Activated CD4-positive, alpha-beta T cell treated with anti-CD3 and anti-CD28 coated beads for 36 hours (primary cell): ENCODE measurements at places on chromosomes 7 and 10. TPM values are rescaled to one million over a fixed set of nuclear protein-coding genes. Genes with fewer than 3 reads are reported as not detected.
A peak's percentile ranks its signal among the peaks of the same experiment; 100 is the strongest.

- no peak for DNase-seq
Observed at GRCh38 chr10:67808704-67809103, 29.3 kb downstream of the DNAJC12 start.

DNA sequence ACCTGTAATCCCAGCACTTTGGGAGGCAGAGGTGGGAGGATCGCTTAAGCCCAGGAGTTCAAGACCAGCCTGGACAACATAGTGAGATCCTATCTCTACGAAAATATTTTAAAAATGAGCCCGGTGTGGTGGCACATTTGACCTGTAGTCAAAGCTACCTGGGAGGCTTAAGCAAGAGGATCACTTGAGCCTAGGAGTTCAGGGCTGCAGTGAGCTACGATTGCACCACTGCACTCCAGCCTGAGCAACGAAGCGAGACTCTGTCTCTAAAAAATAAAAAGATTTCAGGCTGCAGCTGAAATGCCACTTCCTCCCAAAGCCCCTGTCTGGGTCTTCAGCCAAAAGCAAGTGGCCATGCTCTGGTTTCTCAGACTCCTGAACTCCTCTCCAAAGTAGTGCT, 38.7 kb upstream of the CARD11 start:
- no peak for DNase-seq

HHEX gene
- total RNA-seq, result 0.11 TPM

GRCh38 chr7:151851782-151852181, 25.1 kb downstream of the PRKAG2 start:
- DNase-seq, result peak; percentile 34

GRCh38 chr7:142933624-142934023, at the start of gene TRPV5:
Gene TRPV5, minus strand, starts transcription at chr7:142933746. Its CDS starts 287 bp downstream, at chr7:142933459.
- no peak for DNase-seq

DNA sequence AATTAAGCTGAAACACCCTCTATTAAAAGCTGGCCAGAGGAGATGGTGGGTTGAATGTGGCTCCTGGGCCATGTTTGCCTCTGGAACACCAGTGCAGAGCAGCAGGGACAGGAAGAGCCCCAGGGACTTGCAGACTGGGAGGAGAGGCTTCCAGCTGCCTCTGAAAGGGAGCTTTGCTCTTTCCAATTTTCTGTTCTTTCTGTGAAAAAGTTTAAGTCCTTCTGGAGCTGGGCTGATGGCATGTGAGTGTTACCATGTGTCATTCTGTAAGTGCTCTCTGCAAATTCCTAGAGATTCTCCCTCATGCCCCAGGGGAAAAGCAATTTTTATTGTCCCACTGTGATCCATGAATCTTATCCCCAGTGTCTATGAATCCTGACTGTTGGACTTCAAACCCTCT, 112.8 kb upstream of the LANCL2 start:
- no peak for DNase-seq

TRIM56 gene
- total RNA-seq, result 35.3 TPM

GRCh38 chr7:68807666-68808065, 790.6 kb upstream of the AUTS2 start:
- no peak for DNase-seq

DNA sequence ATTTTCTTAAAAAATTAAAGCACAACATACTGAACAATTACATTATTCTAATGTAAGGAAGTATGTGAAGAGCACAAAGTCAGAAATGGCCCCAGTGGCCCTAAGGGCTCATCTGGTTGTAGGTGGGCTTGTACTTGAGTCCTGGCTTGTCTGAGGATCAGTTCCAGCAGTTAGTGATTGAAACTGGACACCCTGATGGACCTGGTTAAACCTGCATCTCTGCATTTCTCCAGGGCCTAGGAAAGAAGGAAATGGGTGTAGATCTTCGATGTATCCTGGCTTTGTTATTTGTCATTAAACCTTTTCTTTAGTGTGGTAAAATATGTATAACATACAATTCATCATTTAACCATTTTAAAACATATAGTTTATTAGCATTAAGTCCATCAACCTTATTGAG, 9.7 kb upstream of the AKR1C2 start:
- DNase-seq, result no peak

DNA sequence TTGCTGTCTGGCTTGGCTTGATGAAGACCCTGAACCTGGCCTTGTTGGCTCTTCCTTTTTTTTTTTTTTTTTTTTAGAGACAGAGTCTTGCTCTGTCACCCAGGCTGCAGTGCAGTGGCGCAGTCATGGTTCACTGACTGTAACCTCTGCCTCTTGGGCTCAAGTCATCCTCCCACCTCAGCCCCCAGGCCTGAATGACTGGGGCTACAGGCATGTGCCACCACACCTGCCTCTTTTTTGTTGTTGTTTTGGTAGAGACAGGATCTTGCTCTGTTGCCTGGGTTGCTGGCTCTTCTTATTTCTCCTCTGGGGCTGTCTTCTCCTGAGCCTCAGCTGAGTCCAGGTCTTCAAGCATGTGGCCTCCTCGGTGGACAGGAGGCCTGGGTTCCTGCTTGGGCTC, 44.7 kb downstream of the PRF1 start:
- no peak for DNase-seq

GRCh38 chr10:117926491-117926890, 120.2 kb downstream of the RAB11FIP2 start:
- DNase-seq, result no peak

DNA sequence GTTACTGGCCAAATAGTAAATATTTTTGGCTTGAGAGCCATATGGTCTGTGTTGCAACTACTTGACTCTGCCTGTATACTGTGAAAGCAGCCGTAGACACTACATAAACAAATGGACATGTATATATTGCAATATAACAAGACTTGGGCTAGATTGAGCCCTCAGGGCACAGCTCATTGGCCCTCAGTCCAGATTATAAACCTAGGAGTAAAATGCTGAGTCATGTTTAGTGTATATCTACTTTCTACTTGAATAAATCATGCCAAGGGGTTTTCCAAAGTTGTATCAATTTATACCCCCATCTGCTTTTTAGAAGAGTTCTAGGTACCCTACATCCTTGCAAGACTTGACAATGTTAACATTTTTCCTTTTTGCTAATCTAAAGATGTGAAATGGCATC, 27.4 kb upstream of the POU6F2 start:
- DNase-seq, result no peak

GRCh38 chr7:158812684-158813083, 16.6 kb downstream of the ESYT2 start:
- peak; percentile 78 for DNase-seq

IFIT1B gene
- not detected for total RNA-seq

ABLIM1 gene
- total RNA-seq, result 166 TPM
